CD4-positive, alpha-beta T cell treated with Interleukin-15 for 4 hours (primary cell): ENCODE measurements at places on chromosomes 2 and 18.

- DNase-seq: no peak
Observed at GRCh38 chr2:32718752-32719151, 90.9 kb downstream of the TTC27 start.

DNA sequence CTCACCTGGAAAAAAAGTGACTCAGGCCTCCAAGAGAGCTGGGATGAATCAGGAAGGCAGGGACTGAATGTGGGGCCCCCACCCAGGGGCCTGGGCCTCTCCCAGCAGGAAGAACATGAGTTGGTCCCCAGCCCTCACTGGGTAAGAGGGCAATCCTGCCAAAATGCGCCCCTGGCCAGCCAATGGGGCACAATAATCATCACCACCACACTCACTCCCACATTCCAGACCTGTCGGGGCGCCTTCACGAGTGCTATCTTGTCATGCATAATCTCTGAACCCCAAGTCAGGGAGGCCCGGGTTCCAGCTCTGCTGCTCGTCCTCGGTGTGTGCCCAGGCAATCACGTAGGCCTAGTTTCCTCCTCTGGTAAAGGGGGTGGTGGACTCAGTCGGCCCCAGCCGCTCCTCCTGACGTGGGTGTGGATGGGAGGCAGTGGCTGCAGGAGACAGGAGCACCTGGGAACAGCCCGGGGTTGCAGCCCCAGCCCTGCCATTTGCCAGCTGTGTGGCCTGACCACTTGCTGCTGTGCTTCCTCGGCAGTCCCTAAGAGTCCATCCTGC is 115.1 kb downstream of the CYP26B1 start:
- no peak for DNase-seq

- DNase-seq: no peak
Observed at GRCh38 chr2:73257425-73258125, 23.5 kb downstream of the CCT7 start.

GRCh38 chr2:104969564-104969963 is 68.3 kb upstream of the MRPS9 start:
- DNase-seq: no peak

- no peak for DNase-seq
Observed at GRCh38 chr18:49650426-49650891, 88.6 kb downstream of the LIPG start.

GRCh38 chr2:191417746-191418145 is 172.5 kb downstream of the MYO1B start:
- DNase-seq: no peak

GRCh38 chr18:59383851-59384250 is 24.8 kb upstream of the LMAN1 start:
- DNase-seq: no peak
